ENCODE measurements at places on chromosomes 5 and 9. TPM values are rescaled to one million over a fixed set of nuclear protein-coding genes. Genes with fewer than 3 reads are reported as not detected.

PCDHGB2 gene
- 0.11 TPM for total RNA-seq

TAF11L5 gene
- not detected for total RNA-seq

PTGR1 gene
- 348 TPM for total RNA-seq

PCDHGA4 gene
- 0.16 TPM for total RNA-seq

SMIM15 gene
- 88.9 TPM for total RNA-seq

IL5 gene
- not detected for total RNA-seq

COL15A1 gene
- total RNA-seq: 0.55 TPM

FAM219A gene
- 15.7 TPM for total RNA-seq

PDLIM4 gene
- total RNA-seq: 0.64 TPM

GBGT1 gene
- 2.1 TPM for total RNA-seq

PCDHB12 gene
- not detected for total RNA-seq

LRRC19 gene
- total RNA-seq: not detected

SNCAIP gene
- not detected for total RNA-seq

DRD1 gene
- total RNA-seq: 0.08 TPM

PCDHB9 gene
- total RNA-seq: 0.26 TPM

CDX1 gene
- not detected for total RNA-seq

ATG10 gene
- total RNA-seq: 8.0 TPM

WNK2 gene
- total RNA-seq: 5.9 TPM

PCDHB14 gene
- 0.17 TPM for total RNA-seq

SPATA31C1 gene
- not detected for total RNA-seq

MOCS2 gene
- total RNA-seq: 32.4 TPM

RASGRF2 gene
- total RNA-seq: 1.6 TPM

GALNT10 gene
- 84.6 TPM for total RNA-seq

TSLP gene
- not detected for total RNA-seq

TMC1 gene
- 0.10 TPM for total RNA-seq

IZUMO3 gene
- total RNA-seq: not detected

MAML1 gene
- total RNA-seq: 15.9 TPM

PAPPA gene
- total RNA-seq: 30.6 TPM

OSTF1 gene
- 16.8 TPM for total RNA-seq

Measured in A549 treated with Mapracorat at 1 μM for 4 hours (cell line).